ENCODE measurements at places on chromosomes 12 and 14.

DNA sequence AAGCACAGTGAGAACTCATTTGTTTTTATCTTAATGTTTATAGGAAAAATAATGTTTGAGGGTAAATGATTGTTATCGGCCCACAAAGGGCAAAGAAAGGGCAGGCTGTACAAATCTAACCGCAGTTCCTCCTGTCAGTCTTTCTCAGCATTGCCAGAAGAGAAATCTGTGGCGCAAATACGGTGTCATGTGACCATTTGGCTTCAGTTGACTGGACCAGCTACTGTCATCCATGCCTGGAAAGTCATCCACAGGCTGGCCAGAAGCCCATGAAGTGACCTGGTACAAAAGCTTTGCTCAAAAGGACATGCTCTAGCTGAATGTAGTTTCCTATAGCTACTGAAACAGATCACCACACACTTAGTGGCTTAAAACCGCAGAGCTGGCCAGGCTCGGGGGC is 43.6 kb downstream of the HCAR2 start:
- no peak for DNase-seq

GRCh38 chr12:57745485-57745881 is 644 bp downstream of the TSPAN31 start:
- no peak for DNase-seq

GRCh38 chr12:59972905-59973304 is 377.1 kb downstream of the SLC16A7 start:
- DNase-seq: no peak

DNA sequence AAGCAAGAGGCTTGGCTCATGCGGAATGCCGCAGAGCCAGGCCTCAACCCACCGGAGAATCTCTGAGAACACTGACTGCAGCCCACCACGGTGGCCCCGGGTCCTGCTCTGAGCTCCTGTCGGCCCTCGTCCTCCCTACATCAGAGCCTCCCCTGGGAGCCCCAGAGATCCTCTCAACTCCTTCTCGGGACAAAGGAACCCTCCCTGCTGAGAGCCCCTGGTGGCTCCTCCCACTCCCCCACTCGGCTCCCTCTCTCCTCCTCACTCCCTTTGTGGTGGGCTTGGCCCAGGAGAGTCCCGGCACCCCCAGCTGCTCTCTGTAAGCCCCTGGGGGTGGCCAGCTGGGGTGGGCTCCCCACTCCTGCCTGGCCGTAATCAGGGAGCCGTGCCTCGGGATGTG is 11.1 kb upstream of the INF2 start:
- DNase-seq: peak; percentile 80

GRCh38 chr12:54419088-54419887 is at the start of gene ITGA5:
ITGA5 (minus strand) TSS chr12:54419266; CDS start chr12:54419198, 68 bp downstream.
- peak; percentile 27 for DNase-seq

- no peak for DNase-seq
Observed at GRCh38 chr14:81801921-81802320, 268.3 kb upstream of the SEL1L start.

GRCh38 chr14:75805646-75806045 is 144.6 kb downstream of the TTLL5 start:
- no peak for DNase-seq

GRCh38 chr12:19757317-19757877 is 318.1 kb downstream of the AEBP2 start:
- DNase-seq: peak; percentile 67

- peak; percentile 78 for DNase-seq
Observed at GRCh38 chr14:33165144-33165925, 226.7 kb downstream of the NPAS3 start.

DNA sequence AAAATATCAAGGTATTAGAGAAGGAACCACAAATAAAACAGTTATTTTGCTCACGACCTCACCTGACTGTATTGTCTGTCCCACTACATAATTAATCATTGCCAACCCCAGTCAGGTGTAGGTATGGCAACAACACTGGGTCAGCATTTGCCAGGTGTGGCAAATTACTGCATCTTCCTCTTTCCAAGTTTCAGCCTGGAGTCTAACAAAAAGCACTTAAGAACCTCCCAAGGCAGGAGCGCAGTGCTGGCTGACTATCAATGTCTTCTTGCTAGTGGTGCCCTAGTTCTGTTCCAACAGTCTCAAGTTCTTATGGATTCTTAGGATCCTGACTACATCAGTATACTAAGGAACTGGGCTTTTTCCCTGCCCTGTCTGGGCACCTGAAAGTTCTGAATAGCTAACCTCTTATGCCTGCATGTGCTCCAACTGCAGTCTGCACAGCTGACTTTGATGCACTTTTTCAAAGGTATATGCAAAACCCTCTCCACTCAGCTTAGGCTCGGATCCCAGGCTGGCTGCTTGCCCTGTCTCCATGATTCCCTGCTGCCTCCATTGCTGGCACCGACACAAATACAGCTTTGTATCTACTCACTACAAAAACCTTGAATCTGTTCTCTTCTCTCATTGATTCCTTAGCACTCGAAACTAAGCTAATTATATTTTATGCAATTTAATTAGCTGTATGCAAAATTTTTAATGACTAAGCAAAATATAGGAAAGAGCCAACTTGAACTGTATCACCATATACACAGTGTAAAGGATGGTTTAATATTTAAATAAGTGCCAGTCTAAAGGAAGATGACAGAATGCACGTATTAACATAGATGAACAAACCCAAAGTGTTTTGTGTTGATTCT is 113.3 kb downstream of the PRKD1 start:
- no peak for DNase-seq

DNA sequence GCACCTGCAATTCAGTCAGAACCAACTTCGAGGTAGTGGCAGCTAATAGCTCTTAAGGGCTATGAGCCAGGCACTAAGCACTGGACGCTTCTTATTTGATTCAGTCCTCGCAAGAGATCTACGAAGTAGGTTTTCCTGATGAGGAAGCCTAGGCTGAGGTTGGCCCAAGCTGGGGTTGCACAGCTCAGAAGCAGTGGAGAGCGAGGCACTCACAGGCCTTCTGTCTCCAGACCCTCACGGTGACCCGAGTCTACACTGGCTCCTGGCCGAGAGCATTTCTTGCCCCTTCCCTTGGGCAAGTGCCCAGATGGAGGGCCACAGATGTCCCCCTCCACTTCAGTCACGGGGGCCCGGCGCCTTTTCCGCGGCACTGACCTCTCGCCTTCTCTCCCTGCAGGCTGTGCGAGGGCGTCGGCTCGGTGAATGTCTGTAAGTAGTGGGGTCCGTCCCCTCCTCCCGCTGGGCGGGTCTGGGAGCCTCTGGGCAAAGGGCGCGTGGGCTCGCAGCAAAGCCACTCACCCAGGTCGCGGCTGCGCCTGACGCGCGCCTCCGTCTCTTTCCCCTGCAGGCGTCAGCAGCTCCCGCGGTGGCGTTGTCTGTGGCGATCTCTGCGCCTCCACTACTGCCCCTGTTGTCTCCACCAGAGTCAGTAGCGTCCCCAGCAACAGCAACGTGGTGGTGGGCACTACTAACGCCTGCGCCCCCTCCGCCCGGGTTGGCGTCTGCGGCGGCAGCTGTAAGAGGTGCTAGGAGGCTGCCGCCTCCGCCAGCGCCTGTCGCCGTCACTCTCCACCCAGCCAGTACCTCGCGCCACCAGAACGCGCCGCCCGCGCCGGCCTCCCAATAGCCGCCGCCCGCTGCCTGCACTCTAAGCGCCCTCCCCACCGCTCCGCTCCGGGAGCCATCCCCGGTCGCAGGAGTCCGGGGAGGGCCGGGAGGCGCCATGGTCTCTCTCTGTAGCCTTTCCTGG is 13.1 kb downstream of the KRT83 start:
- DNase-seq: peak; percentile 90

DNA sequence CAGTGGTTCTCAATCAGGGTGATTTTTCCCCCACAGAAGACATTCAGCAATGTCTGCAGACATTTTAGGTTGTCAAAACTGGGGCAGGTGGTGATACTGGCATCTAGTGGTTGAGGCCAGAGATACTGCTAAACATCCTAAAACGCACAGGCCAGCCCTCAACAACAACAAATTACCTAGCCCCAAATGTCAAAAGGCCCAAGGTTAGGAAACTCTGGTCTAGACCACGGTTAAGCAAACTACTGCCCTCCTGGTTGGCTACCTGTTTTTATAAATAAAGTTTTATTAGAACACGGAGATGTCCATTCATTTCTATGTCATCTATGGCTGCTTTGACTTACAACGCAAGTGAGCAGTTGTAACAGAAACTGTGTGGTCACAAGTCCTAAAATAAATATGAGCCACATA is 186.7 kb downstream of the EFCAB11 start:
- DNase-seq: peak; percentile 30

DNA sequence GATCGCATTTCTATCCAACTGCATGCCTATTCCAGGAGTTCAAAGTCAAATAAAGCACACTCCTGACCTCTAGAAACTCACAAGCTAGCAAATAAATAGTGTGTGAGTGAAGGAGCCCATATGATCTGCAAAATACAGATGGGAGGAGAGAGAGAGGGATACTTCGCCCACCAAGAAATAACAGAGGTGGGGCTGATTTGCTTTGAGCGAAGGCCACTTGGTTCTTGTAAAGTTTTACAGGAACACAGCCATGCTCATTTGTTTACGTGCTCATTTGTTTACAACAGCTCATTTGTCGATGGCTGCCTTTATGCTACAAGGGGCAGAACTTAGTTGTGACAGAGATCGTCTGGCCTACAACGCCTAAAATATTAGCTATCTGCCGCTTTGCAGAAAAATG is 63.4 kb upstream of the GPATCH2L start:
- no peak for DNase-seq

DNA sequence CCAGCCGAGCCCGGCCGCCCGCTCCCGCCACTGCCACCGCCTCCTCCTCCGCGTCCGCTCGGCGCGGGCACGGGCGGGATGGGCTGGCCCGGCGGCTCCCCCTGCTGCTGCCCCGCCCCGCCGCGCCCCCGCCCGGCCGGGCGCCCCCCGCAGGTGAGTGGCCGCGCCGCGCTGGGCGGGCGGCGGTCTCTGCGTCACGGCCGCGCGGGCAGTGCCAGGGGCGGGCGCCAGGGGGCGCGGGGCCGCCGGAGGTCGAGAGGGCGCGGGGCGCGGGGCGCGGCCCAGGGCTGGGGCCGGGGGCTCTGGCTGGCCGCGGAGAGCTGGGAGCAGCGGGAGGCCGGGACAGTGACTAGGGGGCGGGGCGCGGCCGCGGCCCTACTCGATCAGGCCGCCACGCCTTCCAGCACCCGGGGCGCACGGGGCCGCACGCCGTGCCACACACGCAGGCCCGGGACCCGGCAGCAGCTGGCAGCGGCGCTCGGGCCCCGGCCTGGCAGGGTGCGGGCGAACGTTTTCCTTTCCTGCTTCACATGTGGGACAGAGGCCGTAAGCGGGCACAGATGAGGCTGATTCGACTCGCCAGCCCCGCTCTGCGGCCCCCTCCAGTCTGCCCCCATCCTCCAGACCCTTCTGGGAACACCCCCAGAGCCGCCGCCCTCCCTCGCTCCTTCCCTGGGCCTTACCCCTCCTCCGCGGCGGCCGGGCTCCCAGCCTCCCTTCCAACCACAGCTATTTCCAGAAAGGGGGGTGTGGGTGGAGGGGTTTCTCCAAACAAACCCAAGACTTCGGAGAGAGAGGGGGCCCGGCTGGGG is 2.4 kb upstream of the TNS2 start:
- DNase-seq: peak; percentile 90

- no peak for DNase-seq
Observed at GRCh38 chr14:50117456-50117855, 1.1 kb upstream of the VCPKMT start.

- DNase-seq: peak; percentile 65
Observed at GRCh38 chr12:124464830-124465229, 102.6 kb downstream of the NCOR2 start.

Measured in NCI-H1417 (cell line).